ENCODE measurements at places on chromosomes 3 and 15.

DNA sequence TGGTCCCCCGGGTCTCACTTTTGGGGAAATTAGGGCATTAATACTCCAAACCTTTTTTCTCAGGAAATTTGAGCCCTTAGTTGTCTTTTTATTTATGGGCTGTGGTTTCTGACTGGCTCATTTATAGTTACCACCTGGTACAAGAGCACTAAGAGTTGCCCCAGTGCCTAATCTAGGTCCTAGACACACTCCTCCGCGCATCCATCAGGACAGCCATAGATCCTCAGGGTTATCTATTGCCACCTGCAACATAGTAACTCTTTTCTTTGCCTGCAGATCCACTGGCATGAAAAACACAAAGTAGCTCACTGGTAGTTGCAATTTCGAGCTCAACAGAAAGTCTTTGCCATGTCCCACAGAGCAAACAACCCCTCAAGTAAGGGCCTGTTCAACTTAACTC is 576.4 kb upstream of the ROBO2 start:
- H3K27ac ChIP-seq: no peak overlapping the region
- H3K36me3 ChIP-seq: no peaks in the 10 kb centered on the region
- H3K4me1 ChIP-seq: no peaks in the 10 kb centered on the region
- ATAC-seq: no peak
- H3K27me3 ChIP-seq: no peaks in the 10 kb centered on the region
- no peak overlapping the region for H3K4me3 ChIP-seq

DNA sequence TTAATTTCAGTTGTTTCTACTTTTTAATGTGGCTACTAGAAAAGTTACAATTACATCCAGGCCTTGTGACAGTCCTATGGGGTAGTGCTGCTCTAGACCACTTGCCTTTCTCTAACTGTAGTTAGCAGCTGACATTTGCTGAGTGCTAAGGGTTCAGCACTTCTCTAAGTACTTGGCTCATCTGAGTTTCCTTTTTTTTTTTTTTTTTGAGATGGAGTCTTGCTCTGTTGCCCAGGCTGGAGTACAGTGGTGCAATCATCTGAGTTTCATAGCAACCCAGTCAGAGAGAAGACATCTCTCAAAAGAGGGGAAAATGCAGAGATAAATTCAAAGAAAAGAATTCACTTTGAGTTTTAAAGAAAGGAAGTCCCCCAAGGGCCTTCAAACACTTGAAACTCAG is 130.8 kb downstream of the MYLK start:
- peaks cover 22% of the 10 kb centered on the region for H3K27me3 ChIP-seq
- no peak overlapping the region for H3K4me3 ChIP-seq
- no peak overlapping the region for H3K27ac ChIP-seq

DNA sequence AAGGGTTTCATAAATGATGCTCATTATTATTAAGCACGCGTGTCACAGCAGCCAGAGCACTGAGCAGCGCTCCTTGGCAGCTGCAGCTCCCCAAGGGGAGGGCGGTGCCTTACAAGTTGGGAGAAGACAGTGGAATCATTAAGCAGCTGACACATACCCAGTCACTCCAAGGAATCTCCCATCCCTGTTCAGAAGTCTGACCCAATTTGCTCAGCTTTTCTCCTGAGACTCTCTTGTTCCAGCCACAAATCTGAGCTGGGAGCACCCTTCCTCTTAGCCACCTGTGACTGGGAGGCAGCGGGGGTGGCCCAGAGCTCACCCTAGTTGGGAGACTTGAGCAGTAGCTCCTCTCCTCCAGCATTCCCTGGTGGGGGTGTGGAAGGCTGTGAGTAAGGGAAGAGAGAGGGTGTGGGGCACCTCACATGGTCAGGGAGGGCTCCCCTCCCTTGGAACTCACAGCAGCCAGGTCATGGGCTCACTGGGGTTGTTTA is 64.3 kb downstream of the DUT start:
- peak; percentile 20 for ATAC-seq
- H3K4me1 ChIP-seq: no peaks in the 10 kb centered on the region
- no peaks in the 10 kb centered on the region for H3K36me3 ChIP-seq

GRCh38 chr3:141422961-141423582 is 54.8 kb downstream of the ZBTB38 start:
- peaks cover 80% of the 10 kb centered on the region for H3K4me1 ChIP-seq
- peak overlapping the region; percentile 32 for H3K27ac ChIP-seq
- ATAC-seq: no peak
- H3K27me3 ChIP-seq: no peaks in the 10 kb centered on the region
- peaks cover 83% of the 10 kb centered on the region for H3K36me3 ChIP-seq

DNA sequence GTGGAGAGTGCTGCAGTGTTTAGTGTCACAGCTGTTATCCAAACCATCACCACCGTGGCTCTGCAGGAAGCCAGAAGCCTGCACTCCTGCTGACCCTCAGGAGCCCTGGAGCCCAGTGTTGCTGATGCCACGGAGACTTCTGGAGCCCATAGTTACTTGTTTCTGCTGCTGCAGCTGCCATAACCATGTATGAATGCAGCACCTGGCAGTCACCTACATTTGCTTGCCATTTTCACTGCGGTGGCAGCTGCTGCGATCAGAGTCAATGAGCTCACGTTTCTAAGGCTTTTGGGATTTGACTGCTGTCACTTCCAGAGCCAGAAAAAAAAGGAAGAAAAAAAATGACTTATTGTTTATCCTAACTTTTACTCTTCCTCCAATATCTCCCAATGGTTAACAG is 299.2 kb upstream of the THRB start:
- H3K36me3 ChIP-seq: no peaks in the 10 kb centered on the region
- no peak overlapping the region for H3K27ac ChIP-seq
- no peak overlapping the region for H3K4me3 ChIP-seq
- no peaks in the 10 kb centered on the region for H3K4me1 ChIP-seq
- ATAC-seq: no peak
- no peaks in the 10 kb centered on the region for H3K27me3 ChIP-seq

DNA sequence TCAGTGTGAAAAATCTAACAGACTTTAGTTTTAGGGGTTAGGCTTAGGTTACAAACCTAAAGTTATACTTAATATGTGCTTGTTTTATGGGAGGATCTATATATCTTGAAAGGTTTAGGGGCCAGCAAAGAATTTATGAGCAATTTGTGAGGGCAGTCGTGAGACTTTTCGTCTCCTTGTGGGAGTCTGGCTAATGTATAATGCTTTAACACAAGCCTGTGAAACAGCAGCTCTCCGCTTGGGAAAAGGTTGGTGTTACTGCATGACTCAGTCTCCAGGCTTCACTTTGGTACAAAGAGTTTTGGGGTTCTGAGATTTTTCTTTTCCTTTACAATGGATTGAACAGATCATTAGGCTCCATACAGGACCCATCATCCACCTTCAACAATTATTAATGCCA is 79.0 kb upstream of the MFGE8 start:
- peaks cover 30% of the 10 kb centered on the region for H3K27me3 ChIP-seq
- H3K4me1 ChIP-seq: no peaks in the 10 kb centered on the region
- no peak for ATAC-seq
- H3K4me3 ChIP-seq: no peak overlapping the region
- no peaks in the 10 kb centered on the region for H3K36me3 ChIP-seq

- H3K36me3 ChIP-seq: no peaks in the 10 kb centered on the region
- no peak overlapping the region for H3K4me3 ChIP-seq
- ATAC-seq: peak; percentile 71
- peaks cover 67% of the 10 kb centered on the region for H3K27me3 ChIP-seq
- H3K27ac ChIP-seq: no peak overlapping the region
These were observed 10.6 kb upstream of the PCSK6 start for GRCh38 chr15:101499863-101500713.
